Activated T-cell treated with anti-CD3 and anti-CD28 coated beads for 1 hour (primary cell): ENCODE measurements at places on chromosomes 11 and 22.

- no peak for DNase-seq
These were observed 135.2 kb upstream of the NAV2 start for GRCh38 chr11:19577391-19577975.

- no peak for DNase-seq
These were observed 1.7 kb upstream of the BID start for GRCh38 chr22:17775781-17776465.

GRCh38 chr11:14907411-14908213 is 15.6 kb upstream of the CYP2R1 start:
- DNase-seq = peak; percentile 82

DNA sequence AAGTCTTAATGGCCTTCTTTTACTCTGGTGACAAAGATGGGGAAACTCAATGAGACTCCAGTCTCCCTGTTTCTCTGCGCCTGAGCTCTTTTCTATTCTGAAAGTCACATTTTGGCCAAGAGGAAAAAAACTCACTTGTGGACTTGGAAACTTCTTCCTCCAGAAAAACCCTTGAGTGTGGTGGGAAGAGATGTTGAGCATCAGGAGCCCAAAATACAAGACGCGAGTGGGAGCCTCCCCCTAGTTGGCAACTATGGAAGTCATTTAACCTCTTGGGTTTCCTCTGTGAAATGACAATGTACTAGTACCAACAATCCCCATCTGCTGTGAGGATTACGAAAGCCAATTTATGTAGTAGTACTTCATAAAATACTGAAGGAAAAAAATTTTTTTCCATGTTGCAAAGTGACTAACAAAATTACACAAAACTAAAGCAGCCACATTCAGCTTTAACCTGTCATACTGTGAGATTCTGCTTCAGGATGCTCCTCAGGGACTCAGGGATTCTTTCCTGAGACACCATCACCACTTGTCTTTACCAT is 524 bp upstream of the SLC25A17 start:
- DNase-seq = no peak

DNA sequence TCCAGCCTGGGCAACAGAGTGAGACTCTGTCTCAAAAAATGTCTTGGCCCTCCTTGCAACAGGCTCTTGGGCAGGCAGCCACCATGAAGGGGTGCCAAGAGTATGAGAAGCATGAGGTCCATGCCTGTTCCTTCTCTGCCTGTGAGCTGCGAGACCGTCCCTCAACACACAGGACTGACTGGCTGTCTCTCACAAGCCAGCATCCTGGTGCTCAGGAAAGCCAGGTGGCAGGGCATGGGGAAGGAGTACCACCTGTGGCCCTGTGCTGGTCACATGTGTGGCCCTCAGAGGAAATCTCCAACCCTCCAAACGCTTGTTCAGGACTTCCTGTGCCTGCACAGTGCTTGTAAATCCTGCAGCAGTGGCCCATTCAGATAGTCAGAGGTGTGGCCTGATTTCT is 83.2 kb downstream of the ATXN10 start:
- DNase-seq = no peak
